K562 (cell line): ENCODE measurements at places on chromosomes 1 and 21. TPM values are rescaled to one million over a fixed set of nuclear protein-coding genes. Genes with fewer than 3 reads are reported as not detected.

DNA sequence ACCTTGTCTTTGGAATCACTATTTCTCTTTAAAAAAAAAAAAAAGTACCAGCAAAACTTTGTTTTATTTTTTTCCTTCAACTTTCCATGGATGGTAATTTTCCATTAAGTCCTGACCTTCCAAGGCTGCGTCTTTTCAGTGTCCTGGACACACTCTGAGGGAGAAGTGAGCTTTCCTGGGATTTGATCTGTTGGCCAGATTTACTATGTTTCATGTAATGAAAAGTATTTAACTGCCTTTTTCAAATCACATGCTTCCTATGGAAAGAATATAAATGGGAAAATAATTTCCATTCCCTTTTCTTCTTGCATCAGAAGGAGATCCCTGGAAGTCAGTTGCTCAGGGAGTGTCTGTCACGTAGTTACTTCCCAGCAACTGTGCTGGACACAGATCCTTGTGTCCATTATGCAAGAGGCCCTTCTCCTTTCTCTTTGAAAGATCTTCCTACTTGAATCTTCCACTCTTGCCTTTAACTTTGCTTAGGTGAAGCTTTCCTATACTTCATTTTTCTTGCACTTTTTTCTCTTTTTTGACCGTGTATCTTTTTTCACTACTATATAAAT, 59.3 kb downstream of the CENPF start:
- no peak for DNase-seq

DNA sequence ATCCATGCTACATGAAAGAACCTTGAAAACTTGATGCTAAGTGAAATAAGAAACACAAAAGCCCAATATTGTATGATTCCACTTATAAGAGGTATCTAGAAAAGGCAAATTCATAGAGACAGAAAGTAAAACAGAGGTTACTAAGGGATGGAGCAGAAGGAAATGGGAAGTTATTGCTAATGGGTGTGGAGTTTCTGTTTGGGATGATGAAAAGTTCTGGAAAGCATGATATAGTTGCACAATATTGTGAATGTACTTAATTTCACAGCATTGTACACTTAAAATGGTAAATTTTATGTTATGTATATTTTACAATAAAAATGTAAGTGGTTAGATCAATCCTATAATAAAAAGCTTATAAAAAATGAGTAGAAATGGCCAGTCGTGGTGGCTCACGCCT, 1.6 kb upstream of the NECAP2 start:
- DNase-seq: no peak

DNA sequence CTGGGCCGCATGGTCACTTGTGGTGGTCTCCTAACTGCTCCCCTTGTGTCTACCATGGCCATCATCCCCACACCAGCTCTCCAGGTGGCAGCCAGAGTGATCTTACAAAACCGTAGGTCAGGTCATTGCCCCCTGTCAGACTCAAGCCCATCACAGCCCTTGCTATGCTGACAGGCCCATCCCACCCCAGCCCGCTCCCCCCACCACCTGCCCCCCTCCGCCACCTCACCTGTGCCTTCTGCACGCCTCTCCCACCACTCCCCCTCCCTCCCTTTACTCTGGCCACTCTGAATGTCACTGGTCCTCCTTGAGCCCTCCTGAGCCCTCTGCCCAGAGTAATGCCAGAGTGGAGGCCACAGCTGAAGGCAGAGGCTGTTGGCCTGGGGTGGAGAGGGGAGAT, 28.5 kb downstream of the TEX35 start:
- DNase-seq: no peak

GRCh38 chr1:12178511-12178910, 11.7 kb downstream of the TNFRSF1B start:
- no peak for DNase-seq

GRCh38 chr1:166844791-166845190, 5.5 kb downstream of the POGK start:
- no peak for DNase-seq

DNA sequence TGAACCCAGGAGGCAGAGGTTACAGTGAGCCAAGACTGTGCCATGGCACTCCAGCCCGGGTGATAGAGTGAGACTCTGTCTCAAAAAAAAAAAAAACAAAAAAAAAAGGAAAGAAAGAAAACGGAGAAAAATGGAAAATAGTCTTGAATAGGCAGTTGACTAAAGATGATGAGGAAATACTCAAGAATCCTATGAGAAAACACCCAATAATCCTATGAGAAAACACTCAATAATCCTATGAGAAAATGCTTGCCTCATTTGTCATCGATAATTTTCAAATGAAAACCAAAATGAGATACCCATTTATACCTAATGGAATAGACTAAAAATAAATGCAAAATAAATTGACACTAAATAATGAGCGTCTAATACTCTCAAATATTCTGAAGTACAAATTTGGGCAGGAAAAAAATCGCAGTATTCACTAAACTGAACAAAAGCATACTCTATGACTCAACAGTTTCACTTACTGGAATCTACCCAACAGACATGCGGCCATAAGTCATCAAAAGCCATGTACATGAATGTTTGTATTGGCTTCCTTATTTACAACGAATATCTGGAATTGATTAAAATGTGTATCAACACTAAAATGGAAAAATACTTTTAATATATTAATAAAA, 733.9 kb upstream of the CHRM3 start:
- no peak for DNase-seq

- DNase-seq: no peak
Observed at GRCh38 chr1:151827853-151828252, 3.7 kb downstream of the RORC start.

- no peak for DNase-seq
Observed at GRCh38 chr21:42091899-42092508, 20.9 kb downstream of the UMODL1 start.

DNA sequence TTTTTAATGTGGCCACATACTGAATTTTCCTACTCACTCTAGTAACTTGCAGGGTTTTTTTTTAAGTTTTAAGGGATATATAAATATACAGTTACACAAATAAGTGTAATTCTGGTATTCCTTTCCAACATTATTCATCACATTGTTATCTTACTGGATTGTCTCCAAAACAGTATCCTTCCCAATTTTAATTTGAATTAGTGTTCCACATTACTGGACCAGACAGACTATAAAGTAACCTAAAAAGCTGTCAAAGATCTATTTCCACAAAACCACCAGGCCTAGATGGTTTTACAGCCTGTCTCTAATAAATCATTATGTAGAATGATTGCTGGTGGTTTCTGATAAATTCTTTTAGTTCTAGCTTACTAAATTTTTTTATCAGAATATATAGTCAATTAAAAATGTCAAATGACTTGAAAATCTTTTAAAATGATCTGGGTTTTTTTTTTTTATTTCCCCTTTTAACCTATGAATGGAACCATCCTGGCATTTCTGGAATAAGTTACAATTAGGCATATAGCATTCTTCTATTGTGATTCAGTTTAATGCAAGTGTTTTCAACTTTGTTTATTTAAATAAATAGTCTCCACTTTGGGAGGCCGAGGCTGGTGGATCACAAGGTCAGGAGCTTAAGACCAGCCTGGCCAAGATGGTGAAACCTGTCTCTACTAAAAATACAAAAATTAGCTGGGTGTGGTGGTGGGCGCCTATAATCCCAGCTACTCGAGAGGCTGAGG, 59.3 kb downstream of the PACC1 start:
- no peak for DNase-seq

DNA sequence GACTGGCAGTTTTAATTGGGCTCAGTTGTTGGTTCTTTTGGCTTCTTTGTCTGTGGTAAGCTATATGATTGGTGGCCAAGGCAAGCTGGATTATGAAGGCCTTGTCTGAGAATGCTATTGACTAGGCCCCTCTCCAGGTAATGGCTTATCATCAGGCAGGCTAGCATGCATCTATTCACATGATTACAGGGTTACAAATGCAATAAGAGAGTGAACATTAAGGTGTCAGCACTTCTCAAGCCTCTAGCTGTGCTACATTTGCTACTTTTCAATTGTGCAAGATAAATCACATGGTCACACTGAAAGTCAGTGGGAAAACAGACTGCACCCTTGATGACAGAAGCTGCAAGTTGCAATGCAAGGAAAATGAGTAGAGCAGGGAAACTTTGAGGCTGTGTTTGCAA, 550.9 kb upstream of the TMPRSS15 start:
- no peak for DNase-seq

- DNase-seq: no peak
Observed at GRCh38 chr1:102967786-102968185, 140.5 kb downstream of the COL11A1 start.

DNA sequence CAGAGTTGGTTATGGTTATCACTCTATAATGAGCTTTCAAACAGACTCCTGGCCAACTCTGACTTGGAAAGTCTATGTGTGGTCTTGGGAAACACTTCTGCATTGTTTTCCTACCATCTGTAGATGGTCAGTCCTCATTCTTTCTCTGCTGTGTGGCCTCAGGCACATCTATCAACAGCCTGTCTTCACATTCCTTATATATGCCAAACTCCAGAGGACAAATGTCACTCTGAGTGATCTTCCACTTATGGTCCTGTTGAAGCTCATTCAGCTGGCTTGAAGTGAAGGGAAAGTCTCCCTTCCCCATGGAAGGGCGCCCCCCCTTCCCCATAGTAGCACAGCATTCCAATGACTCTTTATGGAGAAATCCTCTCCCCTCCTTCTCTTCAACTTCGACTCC, 58.7 kb downstream of the VANGL2 start:
- no peak for DNase-seq

GRCh38 chr1:39220891-39221870, 16.7 kb downstream of the MACF1 start:
- DNase-seq: no peak

- DNase-seq: no peak
Observed at GRCh38 chr1:55547405-55547804, 332.2 kb upstream of the USP24 start.

- DNase-seq: no peak
Observed at GRCh38 chr21:43581453-43581852, 77.8 kb downstream of the HSF2BP start.

DNA sequence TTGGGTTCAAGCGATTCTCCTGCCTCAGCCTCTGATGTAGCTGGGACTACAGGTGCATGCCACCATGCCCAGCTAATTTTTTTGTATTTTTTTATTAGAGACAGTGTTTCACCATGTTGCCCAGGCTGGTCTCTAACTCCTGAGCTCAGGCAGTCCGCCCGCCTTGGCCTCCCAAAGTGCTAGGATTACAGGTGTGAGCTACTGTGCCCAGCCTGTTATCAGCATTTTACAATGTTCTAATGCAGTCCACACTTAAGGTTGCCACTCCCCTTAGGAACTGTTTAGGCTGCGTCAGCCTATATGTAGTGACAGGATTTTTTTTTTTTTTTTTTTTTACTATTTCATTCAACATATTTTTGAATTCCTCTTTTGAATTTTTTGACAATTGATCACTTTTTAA, 30.2 kb downstream of the AGPAT3 start:
- peak; percentile 38 for DNase-seq

DNA sequence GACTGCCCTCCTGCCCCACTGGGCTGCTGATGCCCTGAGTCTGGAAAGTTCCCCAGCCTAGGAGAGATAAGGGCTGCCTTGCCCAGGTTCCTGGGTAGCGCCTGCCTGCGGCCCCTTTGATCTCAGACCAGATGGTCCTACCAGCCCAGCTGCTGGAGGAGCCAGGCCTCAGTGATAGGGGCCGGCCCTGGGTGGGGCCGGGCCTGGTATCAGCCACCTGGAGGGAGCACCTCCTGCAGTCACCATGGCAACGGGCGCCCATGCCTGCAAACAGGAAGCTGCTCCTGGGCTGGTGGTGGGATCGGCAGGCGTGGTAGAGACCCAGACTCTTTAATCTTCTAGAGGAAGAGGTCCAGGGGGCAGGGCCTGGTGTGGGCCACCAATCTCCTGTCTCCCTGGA, 119.7 kb upstream of the WNT4 start:
- DNase-seq: no peak

DNA sequence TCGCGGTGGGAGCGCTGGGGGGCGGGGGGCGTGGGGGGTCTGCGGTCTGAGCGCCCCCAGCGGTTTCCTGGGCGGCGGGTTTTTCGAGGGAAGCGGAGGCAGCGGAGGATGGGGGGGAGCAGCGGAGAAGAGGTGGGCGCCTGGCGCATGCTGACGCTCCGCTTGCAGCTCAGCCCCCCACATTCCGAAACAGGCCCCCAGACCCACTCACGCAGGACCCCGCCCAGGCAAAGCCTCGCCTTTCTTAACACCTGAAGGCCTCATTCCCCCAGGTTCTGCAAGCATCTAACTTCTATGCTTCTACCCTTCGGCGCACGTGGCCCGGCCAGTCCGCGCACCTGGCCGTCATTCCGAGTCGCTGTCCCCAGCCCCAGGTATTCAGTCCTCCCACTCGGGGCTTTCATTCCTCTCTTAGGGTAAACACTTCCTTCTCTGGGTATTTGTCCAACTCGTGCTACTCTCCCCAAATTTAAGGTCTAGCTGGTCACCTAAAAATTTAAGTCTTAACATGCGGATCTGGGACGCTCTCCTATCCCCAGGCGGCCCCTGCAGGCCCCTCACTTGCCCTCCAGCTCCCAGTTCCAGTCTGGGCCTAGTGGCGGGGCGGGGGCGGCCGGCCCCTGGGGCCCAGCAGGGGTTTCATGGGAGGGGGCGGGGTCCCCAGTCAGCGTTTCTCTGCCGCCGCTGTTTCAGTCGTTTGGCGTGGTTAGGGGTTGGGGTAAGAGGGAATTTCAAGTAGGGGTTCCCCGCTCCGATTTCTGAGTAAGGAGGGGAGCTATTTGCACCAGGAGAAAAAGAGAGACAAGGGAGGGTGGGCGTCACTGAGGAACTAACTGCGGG, 2.8 kb upstream of the ZBTB7B start:
- DNase-seq: peak; percentile 85

DNA sequence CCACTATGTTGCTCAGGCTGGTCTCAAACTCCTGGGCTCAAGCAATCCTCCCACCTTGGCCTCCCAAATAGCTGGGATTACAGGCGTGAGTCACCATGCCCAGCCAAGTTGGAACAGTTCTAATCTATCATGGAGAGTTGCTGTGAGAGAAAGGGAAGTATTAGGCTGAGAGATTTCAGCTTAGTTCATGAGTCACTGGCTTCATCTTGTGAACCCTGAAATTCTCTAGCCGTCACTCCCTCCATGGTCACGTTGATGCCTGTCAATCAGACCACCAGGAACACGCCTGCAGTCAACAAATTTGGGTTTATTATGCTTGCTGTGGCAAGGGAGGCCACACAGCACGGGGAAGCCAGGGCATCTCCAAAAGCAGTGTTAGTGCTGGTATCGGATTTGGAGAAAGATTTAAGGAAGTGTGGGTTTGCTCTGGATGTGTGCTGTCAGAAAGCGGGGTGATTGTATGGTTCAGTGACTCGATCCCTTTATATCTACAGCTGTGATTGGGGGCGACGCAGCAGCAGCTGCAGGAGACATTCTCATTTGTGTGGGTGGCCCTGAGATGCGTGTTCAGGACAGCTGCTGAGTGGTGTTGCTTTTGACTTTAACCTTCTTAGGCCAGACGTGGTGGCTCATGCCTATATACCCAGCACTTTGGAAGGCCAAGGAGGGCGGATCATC, 18.7 kb downstream of the UQCRHL start:
- DNase-seq: no peak

ROR1 gene
- not detected in 2 replicates for polyA plus RNA-seq

CACHD1 gene
- not detected in 2 replicates for polyA plus RNA-seq

EPHB2 gene
- not detected in 2 replicates for polyA plus RNA-seq

GNG12 gene
- 2.8 and 3.0 TPM in 2 replicates for polyA plus RNA-seq

SERINC2 gene
- 1.0 and 1.8 TPM in 2 replicates for polyA plus RNA-seq

SELP gene
- not detected in 2 replicates for polyA plus RNA-seq

PALMD gene
- polyA plus RNA-seq: 4.5 and 4.9 TPM in 2 replicates

SLC45A1 gene
- not detected in 2 replicates for polyA plus RNA-seq

NBPF1 gene
- polyA plus RNA-seq: 24.1 and 30.7 TPM in 2 replicates

SLC19A1 gene
- polyA plus RNA-seq: 36.6 and 50.8 TPM in 2 replicates

CA14 gene
- 0.12 and 0.57 TPM in 2 replicates for polyA plus RNA-seq

KLF17 gene
- polyA plus RNA-seq: 0.24 TPM in 1 of 2 replicates, not detected in the other

LCE1F gene
- polyA plus RNA-seq: not detected in 2 replicates

MAP3K6 gene
- polyA plus RNA-seq: 8.2 and 12.9 TPM in 2 replicates

ACOT11 gene
- polyA plus RNA-seq: 0.71 and 0.78 TPM in 2 replicates

NOS1AP gene
- polyA plus RNA-seq: 1.5 TPM in 2 replicates
